Stimulated activated CD8-positive, alpha-beta memory T cell treated with anti-CD3 and anti-CD28 coated beads, Interleukin-15, amount 100 ng/mL, for 24 hours (primary cell): ENCODE measurements at places on chromosomes 4 and X.

- DNase-seq: no peak
Measured at GRCh38 chrX:148609515-148610327, 109.3 kb downstream of the AFF2 start.

DNA sequence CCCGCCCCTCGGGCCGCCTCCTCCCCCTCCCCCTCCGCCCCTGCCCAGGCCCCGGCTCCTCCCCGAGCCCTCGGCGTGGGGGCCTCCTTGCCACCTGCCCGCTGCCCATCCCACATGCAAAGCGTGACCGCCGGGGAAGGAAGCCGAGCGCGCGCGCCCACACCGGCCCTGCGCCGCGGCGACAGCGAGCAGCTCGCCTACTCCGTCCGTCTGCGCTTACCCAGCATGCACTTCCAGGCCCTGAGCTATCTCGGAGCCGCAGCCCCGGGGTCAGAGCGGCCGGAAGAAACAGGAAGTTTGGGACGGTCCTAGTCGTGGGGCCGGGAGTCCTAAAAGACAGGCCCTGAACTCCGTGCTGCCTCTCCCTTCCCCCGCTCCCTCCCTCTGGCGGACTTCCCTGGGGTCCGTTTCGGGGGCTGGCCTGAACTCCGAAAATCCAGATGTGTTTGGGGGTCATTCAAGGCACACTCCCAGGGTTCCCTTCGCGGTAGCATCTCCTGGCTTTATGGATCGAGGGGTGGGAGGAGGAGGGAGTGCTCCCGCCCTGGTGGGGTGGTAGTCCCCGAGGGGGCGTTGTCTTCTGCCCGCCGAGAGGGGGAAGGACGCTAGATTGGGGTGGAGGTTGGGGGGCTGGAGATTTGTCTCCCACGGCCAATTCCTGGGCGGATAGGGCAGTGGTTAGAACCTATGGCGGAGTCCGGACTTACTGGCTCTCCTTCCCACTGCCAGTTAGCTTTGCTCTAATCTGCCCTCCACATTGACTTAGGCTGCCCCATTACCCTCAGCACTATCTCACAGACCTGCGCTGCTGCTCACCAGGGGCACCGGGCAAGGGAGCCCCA lies 25.0 kb upstream of the BCORL1 start:
- no peak for DNase-seq

DNA sequence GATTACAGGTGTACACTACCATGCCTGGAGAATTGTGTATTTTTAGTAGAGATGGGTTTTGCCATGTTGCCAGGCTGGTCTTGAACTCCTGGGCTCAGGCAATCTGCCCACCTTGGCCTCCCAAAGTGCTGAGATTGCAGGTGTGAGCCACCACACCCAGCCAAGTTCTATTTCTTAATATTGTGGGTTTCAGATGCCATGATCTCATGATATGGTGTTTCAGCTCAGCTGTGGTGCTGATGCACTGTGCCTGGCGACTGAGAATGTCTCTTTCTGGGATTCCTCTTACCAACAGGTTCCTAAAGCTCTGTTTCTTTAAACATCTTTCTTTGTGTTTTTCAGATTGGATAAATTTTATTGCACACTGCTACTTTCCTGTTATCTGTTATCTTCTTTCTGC lies 17.3 kb upstream of the NDUFC1 start:
- no peak for DNase-seq

GRCh38 chr4:186805020-186805820 lies 81.6 kb upstream of the FAT1 start:
- no peak for DNase-seq

DNA sequence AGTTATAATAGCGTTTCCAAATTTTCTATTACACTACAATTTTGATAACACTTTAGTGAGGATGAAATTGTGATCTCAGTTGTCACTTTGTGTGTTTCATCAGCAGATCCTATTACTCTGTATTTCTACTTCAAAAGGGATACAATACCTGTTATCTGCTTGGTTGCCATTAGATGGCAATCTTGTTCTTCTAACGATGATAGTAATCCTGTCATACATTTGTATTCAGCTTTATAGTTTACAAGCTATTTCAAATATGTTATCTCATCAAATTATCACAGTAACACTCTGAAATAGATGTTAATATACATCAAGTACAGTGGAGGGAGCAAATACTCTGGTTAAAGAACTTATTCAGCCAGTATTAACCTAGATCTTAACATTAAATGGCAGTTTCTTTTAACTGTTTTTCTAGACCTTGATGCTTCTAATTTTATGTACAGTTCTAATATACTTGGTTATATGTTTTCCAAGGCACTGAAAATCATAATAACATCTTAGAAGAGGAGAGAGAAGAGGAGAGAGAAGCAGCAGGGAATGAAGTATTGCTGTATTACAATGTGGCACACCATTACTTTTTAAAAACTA lies 292.0 kb downstream of the CCSER1 start:
- DNase-seq: no peak
